ENCODE measurements at places on chromosomes 2 and 18.

DNA sequence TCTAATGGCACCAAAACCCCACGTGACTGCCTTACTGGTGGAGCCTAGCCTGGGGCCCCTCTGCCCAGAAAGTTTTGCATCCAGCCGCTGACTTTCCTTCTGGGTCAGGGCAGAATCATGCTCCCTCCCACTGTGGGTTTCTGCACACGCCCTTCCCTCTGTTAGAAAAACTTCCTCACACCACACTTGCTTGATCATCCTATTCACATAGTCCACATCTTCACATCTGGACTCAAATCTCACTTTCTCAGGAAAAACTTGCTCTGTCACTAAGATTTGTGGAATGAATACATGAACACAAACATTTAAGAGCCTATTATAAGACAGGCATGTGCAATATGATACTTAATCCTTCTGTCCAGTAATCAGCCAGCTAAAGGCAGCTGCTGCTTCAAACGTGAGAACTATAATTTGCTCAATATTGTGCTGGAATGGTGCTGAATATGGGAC is 274.7 kb downstream of the RND3 start:
- no peak for DNase-seq

- peak; percentile 88 for DNase-seq
Observed at GRCh38 chr2:86079981-86080911, 25.4 kb downstream of the POLR1A start.

- DNase-seq, result no peak
Observed at GRCh38 chr2:127622561-127623387, 23.2 kb upstream of the GPR17 start.

DNA sequence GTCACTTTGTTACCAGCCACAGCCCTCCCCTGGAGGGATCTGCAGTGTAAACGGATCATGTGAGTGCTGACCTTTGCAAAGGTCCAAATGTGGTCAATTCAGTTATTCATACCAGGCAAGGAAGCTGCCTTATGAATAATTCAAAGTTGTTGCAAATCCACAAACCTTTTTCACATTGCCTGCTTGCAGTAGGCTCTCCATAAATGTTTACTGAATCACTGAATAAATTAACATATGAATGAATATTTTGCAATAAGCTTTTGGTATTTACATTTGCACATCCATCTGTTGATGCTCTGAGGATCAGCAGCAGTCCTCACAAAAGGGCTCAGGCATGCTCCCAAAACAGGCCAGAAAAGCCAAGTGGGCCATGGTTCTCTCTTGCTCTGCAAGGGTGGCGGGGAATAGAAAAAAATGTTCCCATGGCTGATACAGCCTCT is 156.8 kb downstream of the VAPA start:
- DNase-seq, result no peak

GRCh38 chr2:224584785-224585210 is 365 bp downstream of the CUL3 start:
- peak; percentile 72 for DNase-seq

- DNase-seq, result no peak
Observed at GRCh38 chr2:310994-311393, 23.1 kb upstream of the ALKAL2 start.

DNA sequence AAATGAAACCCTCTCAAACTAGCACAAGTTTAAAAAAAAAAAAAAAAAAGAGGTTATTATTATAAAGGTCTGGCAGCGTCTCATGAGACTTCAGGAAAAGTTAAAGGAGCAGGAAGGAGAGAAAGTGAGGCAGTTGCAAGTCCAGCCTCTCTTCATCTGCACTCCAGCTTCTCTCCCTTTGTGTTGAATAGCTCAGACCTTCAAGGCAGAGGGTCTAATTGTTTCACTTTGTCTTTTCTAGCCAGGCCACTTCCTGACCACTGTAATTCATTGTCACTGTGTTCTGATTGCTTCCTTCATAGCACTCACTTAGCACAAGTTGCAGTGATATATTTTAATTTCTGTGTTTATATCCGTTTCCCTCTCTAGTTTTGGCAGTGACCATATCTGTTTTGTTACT is 99.9 kb downstream of the SPATS2L start:
- no peak for DNase-seq

DNA sequence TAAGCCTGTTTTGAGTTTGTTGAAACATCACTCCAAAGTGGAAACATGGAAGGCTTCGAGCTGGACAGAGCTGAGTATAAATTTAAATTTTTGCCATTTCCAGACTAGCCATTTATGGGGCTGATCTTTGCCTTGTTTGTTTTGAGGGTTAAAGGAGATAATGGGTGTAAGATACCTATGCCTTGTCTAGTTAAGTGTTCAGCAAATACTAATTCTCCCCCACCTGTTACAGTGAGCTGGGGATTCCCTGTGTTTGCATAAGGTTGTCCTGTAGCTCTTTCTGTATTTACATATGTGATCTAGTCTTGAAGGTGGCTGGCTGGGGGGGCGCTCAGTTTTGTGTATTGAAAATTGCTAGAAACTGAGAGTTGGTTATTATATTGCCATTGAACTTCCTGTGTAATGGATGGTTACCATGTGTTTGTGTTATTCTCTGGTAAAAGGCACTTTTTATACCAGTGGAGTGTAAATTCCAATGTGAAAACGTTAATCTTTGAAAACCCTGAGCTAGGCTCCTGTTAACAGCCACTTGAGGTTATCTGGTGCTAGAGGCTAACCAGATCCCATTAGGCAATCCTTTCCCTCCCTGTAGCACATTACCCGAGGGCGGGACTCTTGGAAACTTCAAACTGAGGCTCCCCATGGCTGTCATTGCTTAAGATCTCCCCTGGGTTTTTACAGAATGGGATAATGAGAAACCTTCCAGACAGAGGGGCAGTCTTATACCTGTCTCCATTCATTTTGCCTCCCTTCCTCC is 26.7 kb downstream of the TANC1 start:
- DNase-seq, result no peak

DNA sequence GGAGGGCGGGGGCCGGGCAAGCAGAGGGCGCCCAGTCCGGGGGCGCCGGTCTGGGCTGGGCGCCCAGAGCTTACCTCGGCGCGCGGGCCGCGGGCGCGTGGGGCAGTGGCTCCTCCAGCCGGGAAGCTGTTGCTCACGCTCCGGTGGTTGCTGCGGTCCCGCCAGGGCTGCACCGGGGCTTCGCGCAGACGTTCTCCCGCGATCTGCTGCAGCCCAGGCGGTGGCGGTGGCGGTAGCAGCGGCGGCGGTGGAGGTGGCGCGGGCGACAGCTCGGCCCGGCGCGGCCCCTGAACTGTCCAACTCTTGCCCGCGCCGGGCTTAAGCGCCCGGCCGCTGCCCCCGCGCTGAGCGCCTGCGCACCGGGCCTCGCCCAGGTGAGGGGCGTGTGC is 391 bp downstream of the ZNF385B start:
- DNase-seq, result peak; percentile 7

- DNase-seq, result no peak
Observed at GRCh38 chr18:78809845-78810244, 169.8 kb upstream of the SALL3 start.

GRCh38 chr2:40282428-40282827 is 169.5 kb downstream of the SLC8A1 start:
- no peak for DNase-seq

DNA sequence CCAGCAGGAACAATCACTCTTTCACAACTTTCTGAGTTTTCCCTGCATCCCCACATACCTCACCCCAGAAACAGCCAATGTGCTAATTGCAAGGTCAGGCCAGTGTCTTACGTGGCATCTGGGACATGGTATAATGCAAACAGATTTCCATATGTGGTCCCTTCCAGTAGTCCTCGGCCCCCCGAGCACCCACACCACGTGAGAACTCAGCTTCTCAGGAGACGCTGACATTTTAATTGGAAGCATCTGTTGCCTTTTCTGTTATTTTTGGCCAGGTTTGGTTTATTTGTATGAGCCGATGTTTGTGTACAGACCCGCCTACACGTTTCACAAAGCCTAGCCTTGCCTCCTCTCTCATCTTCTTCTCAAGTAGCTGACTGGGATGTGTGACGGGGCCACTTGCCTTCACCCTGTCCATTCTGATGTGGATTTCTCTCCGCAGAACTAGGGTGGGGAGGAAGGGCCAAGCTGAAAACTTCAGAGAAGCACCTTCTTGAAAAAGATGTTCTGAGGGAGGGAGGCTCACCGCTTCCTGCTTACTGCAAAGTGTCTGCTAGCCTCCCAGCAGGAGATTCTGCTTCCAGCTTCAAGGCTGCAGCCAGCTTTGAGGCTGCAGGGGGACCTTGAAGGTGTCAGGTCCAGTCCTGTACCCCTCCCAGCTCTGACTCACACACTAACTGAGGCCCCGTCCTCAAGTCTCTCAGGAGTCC is 109.6 kb upstream of the SLC14A2 start:
- no peak for DNase-seq

DNA sequence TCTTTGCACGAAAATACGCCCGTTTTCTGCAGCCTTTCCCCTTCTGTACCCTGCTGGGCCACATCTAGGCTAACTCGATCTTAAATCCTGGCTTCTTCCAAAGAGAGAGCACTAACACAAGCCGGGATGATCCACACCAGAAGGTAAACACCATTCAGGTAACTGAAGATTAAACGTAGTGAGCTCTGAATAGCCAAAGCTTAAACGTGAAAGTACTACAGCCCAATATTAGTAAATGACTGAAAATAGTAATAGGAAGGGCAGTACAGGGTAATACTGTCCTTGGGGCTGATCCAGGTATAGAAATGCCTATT is 422 bp upstream of the MRPL53 start:
- no peak for DNase-seq

DNA sequence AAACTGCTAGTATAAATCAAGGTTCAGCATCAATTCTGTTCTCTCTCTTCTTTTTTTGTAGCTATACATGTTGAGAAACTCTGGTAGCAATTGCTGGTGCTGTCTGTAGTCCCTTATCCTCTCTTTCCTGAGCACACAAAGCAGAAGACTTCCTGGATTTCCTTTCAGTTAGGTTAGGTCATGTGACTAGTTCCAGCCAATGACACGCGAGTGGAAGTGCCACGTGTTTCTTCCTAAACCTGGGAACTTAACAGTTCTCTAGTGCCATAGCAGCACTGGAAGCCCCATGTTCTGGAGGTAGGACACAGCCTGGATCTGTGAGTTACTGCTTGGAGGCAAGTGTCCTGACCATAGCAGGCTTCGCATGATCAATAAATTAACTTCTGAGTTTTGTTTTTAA is 125.9 kb downstream of the PLA2R1 start:
- no peak for DNase-seq

DNA sequence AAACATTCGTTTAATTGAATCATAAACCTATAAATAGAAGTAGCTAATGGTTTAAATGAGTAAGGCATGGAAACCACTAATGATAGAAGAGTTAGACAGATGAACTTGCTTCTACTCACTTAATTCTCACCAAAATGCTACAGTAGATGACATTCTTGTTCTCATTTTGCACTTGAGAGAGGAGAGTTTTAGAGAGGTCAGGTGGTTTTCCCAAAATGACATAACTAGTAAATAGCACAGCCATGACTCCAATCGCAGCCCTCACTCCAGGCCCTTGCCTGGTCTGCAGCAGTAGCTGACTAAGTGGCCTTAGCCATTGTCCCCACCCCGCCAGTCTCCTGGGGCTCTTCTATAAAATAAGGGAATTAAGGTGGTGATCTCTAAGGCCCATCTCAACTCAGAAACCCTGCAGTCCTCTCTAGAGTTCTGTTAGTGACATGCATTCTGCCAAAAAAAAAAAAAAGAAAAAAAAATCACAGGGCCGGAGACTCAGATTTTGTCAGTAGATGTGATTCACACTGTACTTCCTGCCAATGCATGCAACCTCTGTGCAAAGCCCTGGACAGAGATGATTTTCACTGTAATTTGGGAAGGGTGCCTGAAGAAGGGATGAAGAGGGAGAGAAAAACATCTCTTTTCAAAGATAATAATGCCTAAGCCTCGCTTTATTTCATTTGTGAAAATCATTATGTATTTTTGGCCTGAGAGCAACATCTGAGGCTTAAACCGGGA is 221.8 kb downstream of the ANAPC1 start:
- no peak for DNase-seq

DNA sequence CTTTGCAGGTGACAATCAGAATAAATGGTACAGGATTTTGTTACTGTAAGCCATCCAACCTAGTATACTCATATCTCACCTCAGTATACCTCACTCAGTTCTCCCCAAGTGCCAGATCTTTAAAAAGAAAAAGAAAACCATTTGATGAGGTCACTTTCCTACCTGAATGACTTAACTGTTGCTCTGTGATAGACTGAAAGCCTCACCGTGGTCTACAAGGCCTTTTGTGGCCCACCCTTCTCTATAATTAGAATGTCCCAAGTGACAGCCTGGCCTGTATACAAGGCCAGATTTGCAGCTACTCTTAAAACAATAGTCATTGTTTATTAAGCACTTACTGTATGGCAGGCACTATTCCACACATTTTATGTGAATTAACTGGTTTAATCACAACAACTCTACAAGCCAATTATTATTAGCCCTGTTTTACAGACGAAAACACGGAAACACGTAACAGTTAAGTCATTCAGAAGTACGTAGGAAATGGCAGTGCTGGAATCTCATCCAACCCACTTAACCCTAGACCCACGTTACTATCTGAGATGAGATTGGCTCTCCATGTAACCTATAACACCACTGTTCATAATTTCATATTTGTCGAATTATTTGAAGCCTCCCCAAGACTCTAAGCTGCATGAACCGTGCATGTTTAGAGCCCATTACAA is 28.3 kb downstream of the PKP4 start:
- DNase-seq, result no peak

DNA sequence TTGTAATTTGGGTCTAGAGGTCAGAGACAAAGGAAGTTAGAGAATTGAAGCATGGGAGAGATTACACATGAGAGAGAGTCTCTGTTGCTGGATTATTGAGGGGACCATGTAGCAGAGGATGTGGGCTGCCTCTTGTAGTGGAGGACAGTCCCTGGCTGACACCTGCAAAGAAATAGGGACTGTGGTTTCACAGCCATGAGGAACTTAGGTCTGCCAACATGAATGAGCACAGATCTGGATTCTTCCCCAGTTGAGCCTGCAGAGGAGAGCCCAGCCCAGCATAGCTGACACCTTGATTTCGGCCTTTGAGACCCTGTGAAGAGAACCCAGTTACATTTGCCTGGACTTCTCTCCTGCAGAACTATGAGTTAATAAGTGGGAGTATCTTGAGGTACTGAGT is 179.5 kb upstream of the TWIST2 start:
- no peak for DNase-seq

DNA sequence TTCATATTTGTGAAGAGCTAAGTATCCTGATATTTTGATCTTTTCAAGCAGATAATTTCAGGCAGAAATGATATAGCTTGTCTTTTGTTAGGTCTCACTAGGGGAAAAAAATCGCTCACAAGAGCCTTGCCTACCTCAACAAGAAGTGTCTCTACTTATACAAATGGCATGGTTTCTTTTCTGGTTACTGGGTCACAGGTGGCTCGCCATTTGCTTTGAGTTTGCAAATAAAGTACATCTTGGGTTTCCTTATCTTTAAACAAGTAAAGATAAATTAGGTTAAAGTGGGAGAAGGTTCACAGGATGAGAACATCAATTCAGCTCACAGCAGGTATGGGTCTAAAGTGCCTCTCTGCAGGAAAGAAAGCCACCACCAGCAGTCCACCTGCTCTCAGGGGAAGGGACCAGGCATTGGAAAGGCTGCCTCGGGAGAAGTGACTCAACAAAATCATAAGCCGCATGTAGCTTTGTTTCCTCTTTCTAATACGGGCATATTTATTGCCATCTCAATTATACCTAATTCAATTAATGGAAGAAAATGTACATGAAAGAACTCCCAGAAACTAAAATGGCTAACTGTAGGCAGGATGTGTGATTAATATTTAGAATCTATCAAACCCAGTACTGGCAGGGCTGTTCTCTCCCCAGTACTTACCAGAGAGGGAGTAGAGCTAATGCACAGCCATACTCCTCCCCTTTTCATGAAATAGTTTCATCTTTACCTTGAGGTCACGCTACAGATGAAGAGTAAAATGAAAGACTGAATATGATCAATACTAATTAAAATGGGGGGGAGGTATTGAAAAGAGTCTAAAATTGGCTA is 28.3 kb downstream of the CDC42EP3 start:
- no peak for DNase-seq

GRCh38 chr2:240725671-240726070 is 34.0 kb downstream of the AQP12A start:
- DNase-seq, result no peak
